ENCODE measurements at places on chromosomes 13 and 19.

DNA sequence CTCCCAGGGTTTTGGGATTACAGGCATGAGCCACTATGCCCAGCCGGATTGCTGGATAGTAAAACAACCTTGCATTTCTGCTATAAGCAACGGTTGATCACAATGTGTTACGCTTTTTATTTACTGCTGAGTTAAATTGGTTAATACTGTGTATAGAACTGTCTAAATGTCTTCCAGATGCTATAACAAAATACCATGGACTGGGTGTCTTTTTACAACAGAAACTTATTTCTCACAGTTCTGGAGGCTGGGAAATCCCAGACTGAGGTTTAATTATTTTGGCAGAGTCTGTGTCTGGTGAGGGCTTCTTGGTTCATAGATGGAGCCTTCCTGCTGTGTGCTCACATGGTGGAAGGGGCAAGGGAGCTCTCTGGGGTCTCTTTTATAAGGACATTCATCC is 65.5 kb downstream of the ING1 start:
- H3K36me3 ChIP-seq, result no peaks in the 10 kb centered on the region
- H3K4me3 ChIP-seq, result no peak overlapping the region
- H3K27ac ChIP-seq, result peak overlapping the region; percentile 77
- H3K27me3 ChIP-seq, result peaks cover 4% of the 10 kb centered on the region
- H3K4me1 ChIP-seq, result peaks cover 35% of the 10 kb centered on the region
- no peak for DNase-seq

GRCh38 chr13:107289540-107289939 is 721.6 kb upstream of the ARGLU1 start:
- no peak overlapping the region for H3K4me3 ChIP-seq
- no peak overlapping the region for H3K27ac ChIP-seq
- peaks cover 5% of the 10 kb centered on the region for H3K4me1 ChIP-seq
- no peaks in the 10 kb centered on the region for H3K36me3 ChIP-seq
- DNase-seq, result no peak

DNA sequence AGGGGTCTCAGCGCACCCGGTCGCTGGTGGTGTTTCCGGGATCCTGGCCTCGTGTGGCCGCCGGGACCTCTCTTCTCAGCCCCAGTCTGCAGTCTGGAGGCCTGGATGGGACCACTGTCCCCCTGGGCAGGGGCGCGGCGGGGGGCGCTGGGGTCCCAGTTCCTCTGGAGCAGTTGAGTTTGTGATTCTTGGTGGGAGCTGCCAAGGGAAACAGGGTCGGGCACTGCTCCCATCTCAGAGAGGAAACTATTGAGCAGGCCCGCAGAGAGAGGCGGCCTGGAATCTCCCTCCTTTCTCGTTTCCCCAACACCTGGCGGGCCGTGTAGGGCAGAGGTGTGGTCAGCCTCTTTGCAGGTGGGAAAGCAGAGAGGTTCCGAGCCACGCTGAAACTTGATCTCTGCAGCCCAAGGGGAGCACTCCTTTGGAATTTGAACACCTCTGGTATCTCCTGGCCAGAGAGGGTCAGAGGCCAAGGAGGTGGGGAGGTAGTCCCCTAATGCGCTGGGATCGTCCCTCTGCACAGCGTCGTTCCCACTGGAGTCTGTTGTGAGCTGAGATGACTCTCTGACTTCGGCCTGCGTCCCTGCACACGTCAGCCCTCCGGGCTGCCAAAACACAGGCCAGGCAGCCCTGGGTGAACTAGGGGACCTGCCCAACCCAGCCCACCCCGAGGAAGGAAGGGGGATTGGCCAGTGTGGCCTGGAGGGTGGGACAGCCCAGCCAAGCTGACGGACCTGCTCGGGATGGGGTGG is 741 bp downstream of the PLEKHF1 start:
- peaks cover 12% of the 10 kb centered on the region for H3K36me3 ChIP-seq
- DNase-seq, result no peak
- H3K4me1 ChIP-seq, result peaks cover 73% of the 10 kb centered on the region
- no peaks in the 10 kb centered on the region for H3K27me3 ChIP-seq
- peak overlapping the region; percentile 89 for H3K4me3 ChIP-seq

- no peaks in the 10 kb centered on the region for H3K27me3 ChIP-seq
- no peak for DNase-seq
- H3K36me3 ChIP-seq, result peaks cover 19% of the 10 kb centered on the region
Observed at GRCh38 chr13:39556866-39557265, 46.1 kb downstream of the LHFPL6 start.

Measured in osteocyte (in vitro differentiated cells).